ENCODE measurements at places on chromosomes 2 and 18. TPM values are rescaled to one million over a fixed set of nuclear protein-coding genes. Genes with fewer than 3 reads are reported as not detected.

Gene GPR45
- polyA plus RNA-seq, result not detected

Gene DSEL
- 3.6 TPM for polyA plus RNA-seq

Gene ABCB11
- polyA plus RNA-seq, result not detected

Gene CDCA7
- 34.4 TPM for polyA plus RNA-seq

DNA sequence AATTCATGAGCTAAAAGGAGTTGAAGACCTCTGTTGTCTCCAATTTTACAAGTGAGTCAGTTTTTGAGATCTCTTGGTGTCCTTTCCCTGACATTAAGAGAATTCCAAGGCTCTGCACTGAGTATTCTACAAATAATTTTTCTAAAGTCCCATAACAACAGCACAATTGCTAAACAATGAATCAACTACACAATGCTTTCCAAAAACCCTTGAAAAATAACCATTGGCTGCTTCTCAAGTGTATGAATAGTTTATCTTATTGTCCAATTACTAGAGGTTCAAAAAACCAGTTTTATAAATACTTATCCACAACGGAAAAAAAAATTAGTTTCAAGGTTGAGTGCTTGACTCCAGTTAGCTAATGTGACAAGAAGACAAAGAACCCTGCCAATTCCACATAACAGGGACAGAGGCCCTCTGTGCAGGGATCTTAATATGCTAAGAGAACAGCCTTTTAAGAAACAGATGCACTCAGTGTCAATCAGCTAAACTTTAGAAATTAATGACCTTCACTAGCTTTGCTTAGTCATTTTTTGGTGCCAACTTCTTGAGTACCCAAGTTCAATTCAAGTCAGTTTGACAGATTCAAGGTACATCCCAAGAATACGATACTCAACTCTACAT lies 266.6 kb upstream of the CYP26B1 start:
- no peak for DNase-seq

- DNase-seq, result no peak
Observed at GRCh38 chr2:11332596-11332995, 11.8 kb downstream of the ROCK2 start.

- no peak for DNase-seq
Observed at GRCh38 chr18:9380101-9380500, 45.5 kb downstream of the TWSG1 start.

DNA sequence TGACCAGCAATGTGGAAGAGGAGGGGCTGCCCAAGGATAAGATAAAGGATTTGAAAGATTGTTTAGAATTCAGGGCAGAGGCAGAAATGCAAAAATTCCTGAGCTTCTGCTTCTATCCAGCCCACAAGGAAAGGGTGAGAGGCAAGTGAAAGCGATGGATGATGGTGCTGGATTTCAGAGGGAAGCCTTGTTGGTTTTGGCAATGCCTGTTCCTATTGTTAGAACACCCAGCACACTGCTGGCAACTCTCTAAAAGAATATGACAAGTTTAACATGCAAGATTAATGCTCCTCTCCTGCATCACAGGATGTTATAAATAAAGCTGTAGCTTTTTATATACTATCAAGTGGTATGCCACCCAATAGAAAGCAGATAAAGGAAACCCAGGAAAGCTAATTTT lies 92.6 kb downstream of the ZNF385B start:
- no peak for DNase-seq

GRCh38 chr2:176177580-176178037 lies 10.9 kb upstream of the HOXD1 start:
- DNase-seq, result no peak

DNA sequence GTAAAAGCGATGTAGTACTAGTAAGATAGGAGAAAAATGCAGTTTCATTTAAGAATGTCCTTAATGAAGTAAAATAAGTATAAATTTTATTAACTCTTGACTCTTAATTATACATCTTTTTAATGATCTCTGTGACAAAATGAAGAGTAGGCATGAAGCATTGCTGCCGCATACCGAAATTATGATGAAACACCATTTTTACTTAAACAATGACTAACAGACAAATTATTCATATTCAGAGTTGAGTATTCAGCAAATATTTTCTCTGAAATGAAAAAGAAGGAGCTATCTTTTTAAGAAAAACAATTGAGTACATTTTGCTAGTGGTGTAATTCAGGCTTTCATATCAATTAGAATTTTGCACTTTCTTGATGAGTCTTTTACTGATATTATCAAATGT lies 150.6 kb upstream of the DOCK10 start:
- DNase-seq, result no peak

DNA sequence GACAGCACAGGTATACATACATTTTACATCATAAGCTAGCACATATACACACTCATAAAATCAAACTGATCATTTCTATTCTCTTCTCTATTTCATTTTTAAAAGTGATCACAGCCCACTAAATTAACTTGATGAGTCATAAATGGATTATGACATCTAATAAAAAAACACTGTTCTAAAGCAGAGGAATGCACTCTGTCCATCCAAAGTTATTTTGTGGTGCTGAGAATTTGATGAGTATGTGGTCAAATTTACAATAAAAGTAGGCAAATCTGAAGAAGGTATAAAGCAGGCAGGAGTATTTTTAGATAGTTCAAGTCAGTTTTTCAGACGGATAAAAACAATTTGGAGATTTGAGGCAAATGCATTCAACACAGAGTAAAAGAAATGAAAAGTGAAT lies 104.4 kb downstream of the NOL4 start:
- no peak for DNase-seq

DNA sequence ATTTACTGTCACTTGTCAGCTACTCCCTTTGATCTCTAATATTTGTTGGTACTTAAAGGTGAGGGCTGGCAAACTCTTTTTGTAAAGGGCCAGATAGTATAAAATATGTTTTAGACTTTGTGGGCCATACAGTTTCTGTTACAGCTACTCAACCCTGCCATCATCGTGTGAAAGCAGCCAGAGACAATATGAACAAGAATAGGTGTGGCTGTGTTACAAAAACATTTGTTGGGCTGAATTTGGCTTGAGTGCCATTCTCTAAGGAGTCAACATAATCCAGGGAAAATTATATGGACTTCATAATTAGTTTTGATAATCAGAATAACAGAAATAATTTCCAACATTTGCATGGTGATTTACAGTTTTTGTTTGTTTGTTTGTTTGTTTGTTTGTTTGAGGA lies 190.6 kb downstream of the LTBP1 start:
- no peak for DNase-seq

DNA sequence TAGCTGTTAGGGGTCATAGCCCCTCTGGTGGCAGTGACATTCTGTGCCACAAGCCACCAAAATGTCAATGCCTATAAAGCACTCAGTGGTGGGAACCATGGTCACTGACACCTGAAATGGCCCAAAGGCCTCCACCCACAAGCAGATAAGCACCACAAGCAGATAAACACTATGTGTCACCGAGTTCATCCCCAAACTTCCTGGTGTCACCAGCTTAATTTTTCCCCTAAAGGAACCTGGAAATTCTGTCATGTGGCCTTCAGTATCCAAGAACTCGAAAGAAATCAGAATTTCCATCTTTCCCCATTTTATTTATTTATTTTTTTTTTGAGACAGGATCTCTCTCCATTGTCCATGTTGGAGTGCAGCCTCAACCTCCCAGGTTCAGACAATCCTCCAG lies 3.6 kb upstream of the TPRKB start:
- DNase-seq, result no peak

Measured in mammary epithelial cell (primary cell).